Fibroblast of skin of left quadriceps (primary cell): ENCODE measurements at places on chromosomes 12 and 14.

DNA sequence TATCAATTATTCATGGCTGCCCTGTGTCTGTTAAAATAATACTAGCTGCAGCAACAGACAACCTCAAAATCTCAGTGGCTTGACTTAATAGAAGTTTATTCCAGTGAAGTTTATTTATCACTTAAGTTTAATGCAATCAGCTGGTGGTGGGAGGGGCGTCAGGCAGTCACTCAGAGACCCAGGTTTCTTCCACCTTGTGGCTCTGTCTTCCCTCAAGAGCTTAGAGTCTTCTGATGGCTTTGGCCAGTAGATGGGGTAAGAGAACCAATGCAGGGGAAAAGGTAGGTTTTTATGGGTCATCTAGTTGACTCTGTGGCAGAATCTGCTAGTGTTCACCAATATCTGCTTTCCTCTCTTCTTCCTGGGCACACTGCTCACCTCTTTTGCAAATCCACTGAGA is 668.9 kb downstream of the AACS start:
- DNase-seq = no peak

GRCh38 chr14:32047791-32048190 is 29.3 kb upstream of the ARHGAP5 start:
- DNase-seq = no peak

DNA sequence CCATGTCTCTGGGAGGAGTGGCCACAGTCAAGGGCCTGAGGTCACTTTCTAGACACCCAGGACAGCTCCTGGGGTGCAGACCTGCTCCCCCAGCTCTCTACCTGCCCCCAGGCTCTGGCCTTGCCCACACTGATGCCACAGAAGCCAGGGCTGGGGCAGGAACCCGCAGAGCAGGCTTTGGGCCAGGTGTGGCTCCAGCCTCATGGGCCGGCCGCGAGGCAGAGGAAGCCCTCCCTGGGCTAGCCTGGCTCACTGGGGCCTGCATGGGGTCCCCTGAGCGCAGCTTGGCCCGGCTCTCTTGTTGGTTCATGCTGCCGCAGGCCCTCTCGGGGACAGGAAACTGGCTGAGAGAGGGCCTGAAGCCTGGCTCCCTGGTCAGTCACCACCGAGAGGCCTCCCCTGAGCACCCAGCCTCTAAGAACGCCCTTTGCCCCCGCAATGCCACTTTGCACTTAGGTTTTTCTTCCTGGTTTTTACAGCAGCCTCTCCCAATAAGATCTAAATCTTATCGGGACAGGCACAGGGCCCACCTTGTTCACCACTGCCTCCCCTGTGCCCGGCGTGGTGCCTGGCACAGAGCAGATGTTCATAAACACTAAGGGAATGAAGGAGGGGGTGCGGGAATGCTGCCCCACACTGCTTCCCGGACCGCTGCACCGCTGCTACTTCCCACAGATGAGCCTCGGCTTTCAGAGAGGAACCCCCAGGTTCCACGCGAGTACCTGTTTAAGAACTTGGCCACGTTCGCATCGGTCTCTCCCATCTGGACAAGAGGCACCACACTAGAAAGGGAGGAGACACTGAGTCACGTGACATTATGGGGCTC is 14.7 kb downstream of the MMAB start:
- no peak for DNase-seq

GRCh38 chr12:93347054-93347785 is 30.5 kb upstream of the NUDT4 start:
- DNase-seq = no peak

GRCh38 chr12:100868487-100868886 is 73.9 kb downstream of the ANO4 start:
- no peak for DNase-seq

GRCh38 chr12:16583969-16584745 is 21.8 kb downstream of the LMO3 start:
- peak; percentile 12 for DNase-seq

- DNase-seq = no peak
These were observed 807.7 kb upstream of the SEL1L start for GRCh38 chr14:82341261-82341810.
